ENCODE measurements at places on chromosomes 2 and 18.

- no peak for DNase-seq
Observed at GRCh38 chr2:6369266-6369665, 496.4 kb downstream of the CMPK2 start.

DNA sequence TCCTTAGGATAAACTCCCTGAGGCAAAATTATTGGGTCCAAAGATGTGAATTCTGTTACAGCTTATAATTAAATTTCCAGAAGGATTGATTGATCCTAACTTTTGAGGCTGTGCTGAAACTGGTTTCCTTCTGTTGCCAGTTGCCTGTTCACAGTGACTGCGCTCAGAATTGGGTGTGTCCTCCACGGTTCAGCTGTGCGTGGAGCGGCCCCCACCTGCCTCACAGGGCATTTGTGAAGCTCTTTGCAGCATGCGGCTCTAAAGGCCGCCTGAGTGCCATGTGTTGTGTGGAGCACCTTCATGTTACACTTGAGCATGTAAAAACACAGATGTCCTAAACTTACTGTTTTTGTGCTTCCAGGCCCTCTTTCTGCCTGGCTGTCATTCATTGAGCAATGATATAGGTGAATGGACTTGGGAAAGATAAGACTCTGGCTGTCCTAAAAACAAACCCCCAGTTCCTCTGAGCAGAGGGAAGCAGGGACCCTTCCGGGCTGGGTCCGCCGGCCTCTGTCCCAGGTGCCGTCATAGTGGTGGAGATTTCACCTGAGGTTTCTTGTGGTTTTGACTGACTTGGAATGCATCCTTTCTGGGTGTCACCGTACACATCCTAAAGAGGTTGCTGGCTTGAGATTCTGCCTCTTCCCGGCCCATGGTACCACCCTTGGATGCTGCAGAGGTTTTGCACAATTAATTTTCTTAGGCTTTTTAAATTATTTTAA lies 173.6 kb downstream of the LDLRAD4 start:
- no peak for DNase-seq

- DNase-seq, result no peak
Observed at GRCh38 chr2:177313162-177313781, 48.7 kb upstream of the NFE2L2 start.

DNA sequence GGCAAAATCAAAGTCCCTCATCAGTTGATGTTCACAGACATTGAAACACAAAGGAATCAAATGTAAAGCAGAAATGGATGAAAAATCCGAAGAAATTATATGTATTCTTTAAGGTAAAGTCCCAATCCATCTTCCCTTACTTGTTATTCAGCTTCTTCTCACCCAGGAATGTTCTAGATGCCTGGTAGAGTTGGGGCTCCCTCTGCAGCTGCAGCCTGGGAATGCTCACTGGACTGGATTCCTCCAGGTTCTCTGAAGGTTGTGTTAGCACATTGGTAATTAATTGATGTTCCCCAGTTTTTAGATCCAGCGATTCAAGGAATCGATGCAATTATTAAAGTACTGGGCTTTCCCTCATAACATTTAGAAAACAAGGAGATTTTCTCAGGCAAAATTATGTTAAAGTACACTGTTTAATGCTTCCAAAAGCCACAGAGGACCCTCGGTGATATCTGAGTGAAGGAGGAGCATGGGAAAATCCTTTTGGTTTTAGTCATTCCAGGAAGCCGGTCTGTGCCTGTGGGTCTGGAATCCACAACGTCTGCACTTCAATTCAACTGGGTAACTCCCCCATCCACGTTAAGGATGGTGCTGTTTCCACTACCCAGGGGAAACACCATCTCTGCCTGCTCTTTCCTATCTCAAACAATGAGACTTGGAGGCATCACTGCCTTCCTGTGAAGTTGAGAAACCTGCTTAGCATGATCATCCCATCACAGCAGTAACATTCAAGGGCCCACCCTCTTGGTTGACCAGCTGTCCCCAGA lies 22.0 kb downstream of the NTSR2 start:
- no peak for DNase-seq

DNA sequence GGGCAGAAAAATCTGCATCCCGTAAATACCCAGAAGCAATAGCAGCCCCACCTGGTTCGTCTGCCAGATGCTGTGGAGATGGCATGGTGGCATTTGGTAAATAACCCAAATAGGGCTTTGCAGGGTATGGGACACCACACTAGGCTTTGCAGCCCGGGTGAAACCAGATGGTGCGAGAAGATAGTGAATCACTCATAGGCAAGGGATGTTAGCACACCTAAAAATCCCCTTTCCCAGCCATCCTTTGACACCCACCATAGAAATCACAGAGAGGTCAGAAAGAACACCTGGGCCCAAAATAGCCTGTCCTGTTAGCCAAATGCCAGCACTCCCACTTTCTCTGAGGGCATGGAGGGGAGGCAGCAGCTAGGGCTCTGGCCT lies 47.6 kb downstream of the BCL11A start:
- DNase-seq, result no peak

Measured in GM13977 (cell line).